ENCODE measurements at places on chromosomes 11 and 22.

DNA sequence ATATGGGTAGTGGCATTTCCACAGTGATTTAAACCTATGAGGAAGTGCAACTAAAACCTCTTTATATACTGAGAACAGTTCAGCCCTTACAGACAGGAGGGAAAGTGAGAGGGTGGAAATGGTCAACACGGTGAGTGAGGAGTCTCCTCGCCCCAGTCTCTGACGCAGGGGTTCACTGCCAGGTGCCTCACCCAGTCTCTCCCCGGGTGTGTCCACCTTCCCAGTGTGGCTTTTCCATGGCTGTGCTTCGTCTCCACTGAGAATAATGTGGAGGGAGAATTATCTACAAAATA lies 116.6 kb upstream of the TOP3B start:
- DNase-seq: no peak

- DNase-seq: no peak
These were observed 3.5 kb downstream of the PTDSS2 start for GRCh38 chr11:453564-453963.

DNA sequence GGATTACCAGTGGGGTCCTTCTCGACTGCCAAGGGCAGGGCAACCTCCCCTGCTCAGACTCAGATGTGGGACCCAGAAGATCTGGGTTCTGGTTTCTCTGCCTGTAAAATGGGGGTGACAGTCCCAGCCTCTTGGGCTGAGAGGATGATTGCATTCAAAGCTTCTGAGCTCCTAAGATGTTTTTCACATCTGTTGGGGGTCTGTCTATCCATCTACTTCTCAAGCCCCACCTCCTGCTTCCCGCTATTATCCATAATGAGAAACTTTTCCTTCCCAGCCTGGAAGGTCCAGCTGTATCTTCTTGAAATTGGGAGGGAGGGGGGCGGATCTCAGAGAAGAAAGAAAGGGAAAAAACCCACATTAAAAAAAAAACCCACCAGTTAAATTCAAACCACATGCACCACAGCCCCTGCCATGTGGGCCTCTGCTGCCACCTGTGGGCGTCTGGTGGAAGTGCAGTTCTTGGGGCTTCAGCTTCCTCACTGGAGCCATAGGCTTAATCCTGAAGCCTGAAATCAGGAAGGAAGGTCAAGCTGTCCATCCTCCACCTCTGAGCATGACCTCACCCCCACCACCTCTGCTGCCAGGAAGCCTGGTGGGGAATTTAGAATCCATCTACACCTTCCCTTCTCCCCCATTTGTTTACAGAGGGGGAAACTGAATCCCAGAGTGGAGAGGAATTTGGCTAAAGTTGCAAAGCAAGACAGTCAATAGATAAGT lies 27.3 kb downstream of the ARHGEF17 start:
- DNase-seq: peak; percentile 85

- no peak for DNase-seq
These were observed 7.8 kb upstream of the RBM4B start for GRCh38 chr11:66685276-66686099.

- no peak for DNase-seq
These were observed 25.7 kb upstream of the GAL start for GRCh38 chr11:68658661-68659060.

GRCh38 chr11:45180179-45180847 lies 33.9 kb downstream of the PRDM11 start:
- DNase-seq: peak; percentile 78

GRCh38 chr11:126282736-126283591 lies at the start of gene TIRAP:
Gene TIRAP (plus strand): TSS chr11:126283093. CDS start chr11:126290895, 7,802 bp downstream.
- DNase-seq: peak; percentile 46

DNA sequence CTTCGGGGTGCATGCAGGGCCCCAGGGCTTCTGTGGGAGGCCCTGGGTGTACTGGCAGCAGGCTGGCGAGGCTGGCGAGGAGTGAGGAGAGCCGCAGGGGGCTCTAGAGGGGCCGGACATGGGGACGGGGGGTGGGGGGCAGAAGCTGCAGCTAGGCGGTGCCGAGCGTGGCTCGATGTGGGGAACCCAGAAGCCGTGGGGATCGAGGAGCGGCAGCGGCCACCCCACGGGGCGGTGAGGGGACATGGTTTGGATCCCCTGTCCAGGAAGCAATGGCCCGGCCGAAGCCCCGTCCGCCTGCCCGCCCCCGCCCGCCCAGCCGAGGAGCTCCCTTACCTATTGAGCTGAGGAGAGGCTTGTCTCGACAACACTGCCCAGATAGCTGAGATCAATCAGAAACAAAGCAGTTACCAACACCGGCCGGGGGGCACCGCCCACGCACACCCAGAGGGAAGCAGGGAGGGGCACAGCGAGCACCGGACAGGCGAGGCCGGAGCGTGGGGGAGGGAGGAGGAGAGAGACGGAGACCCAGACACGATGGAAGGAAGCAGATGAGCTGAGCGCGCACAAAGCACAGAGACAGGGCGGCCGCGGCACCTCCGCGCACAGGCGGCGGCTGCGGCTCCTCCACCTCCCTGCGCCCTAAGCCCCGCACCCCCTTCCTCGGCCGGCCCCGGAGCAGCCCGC lies 38.7 kb downstream of the IGSF9B start:
- DNase-seq: no peak

GRCh38 chr11:31967404-31968130 lies 123.3 kb upstream of the RCN1 start:
- DNase-seq: no peak

GRCh38 chr22:46777609-46777970 lies 15.1 kb downstream of the TBC1D22A start:
- DNase-seq: no peak

Data from RWPE1 (cell line).